Cardiac muscle cell (in vitro differentiated cells and primary cell): ENCODE measurements at places on chromosomes 16 and 17. TPM values are rescaled to one million over a fixed set of nuclear protein-coding genes. Genes with fewer than 3 reads are reported as not detected.

DNA sequence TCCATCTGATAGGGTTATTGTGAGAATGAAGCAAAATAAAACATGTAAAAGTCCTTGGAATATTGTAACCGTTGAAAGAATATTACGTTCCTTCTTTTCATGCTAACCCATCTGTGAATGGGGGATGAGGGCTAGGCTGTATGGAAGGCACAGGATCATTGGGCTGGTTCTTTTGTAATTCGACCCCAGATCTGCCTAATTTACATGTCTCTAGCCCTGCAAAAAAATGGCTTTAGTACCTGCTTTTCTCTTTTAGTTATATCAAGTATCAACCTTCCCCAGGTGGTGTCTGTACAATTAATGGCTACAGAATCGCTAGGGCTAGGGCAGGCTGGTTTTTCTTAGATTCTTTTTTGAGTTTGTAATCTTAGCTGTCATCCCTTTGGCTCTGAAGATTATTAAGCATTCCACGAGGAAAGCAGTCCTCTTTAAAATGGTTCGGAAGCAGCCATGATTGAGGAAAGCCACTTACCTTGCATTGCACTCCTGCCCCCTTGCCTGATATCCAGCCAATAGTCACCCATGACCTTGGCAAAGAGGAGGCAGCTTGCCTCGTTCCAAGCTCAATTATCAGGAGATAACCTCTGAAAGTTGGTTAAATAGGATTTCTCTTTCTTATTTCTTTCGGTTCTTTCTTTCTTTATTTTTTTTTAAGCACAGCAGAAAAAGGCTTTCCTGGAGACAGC lies 153.9 kb upstream of the ZKSCAN2 start:
- H3K27ac ChIP-seq: peak overlapping the region; percentile 34
- DNase-seq: no peak

DNA sequence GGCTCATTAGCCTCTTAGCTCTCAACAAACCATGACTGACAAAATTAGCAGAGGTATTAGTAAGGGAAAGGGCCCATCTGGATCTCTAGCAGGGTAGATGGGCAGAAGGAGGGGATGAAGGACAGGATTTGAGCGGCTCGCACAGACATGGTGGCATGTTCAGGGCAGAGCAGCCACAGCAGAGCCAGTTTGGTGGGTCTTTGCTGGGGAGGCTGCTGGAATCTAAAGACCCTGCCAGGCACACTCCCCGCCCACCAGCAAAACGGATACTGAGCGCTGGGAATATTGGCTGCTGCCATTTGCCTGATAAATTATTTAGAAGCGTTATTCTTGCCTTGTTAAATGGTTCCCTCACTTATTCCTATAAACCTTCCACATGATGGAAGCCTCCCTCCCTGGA lies 20.7 kb upstream of the NAT9 start:
- no peak overlapping the region for H3K4me3 ChIP-seq
- DNase-seq: no peak
- H3K27me3 ChIP-seq: no peaks in the 10 kb centered on the region
- no peak overlapping the region for H3K27ac ChIP-seq

DNA sequence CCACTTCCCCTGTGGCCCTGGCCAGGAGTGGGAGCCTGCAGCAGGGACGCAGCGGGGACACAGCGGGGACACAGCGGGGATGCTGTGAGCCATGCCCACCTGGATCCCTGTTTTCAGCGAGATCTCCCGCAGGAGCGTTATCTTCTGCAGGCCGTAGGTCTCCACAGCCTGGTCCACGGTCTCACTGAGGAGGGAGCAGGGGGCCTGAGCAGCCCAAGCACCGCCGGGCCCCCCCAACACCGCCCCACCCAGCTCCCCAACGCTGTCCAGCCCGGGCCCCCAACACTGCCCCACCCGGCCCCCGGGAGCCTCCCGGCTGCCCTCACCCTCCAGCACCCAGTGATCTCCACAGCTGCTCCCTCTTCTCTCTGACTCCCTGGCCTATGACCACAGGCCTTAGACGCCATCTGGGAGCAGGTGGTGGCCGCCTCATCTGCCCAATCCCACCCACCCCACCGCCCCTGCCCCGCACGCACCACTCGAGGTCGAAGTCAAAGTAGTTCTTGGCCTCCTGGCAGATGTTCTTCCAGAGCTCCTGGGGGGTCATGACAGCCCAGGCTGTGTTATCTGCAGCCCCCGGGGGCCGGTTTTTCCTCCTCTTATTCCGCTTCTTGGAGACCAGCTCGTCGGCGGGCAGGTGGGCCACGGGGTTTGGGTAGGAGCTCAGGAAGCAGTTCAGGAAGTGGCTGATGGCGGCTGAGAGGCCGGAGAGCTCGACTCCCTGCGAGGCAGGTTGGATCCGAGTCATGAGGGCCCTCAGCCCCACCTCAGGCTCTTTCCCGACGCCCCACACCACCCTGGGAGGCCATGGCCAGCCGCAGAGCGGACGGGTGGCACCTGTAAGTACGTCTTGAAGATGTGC lies 17.0 kb downstream of the CLUH start:
- no peak for DNase-seq
- H3K27ac ChIP-seq: no peak overlapping the region
- no peak overlapping the region for H3K4me3 ChIP-seq
- peaks cover 1% of the 10 kb centered on the region for H3K4me1 ChIP-seq
- peaks cover 36% of the 10 kb centered on the region for H3K36me3 ChIP-seq

DNA sequence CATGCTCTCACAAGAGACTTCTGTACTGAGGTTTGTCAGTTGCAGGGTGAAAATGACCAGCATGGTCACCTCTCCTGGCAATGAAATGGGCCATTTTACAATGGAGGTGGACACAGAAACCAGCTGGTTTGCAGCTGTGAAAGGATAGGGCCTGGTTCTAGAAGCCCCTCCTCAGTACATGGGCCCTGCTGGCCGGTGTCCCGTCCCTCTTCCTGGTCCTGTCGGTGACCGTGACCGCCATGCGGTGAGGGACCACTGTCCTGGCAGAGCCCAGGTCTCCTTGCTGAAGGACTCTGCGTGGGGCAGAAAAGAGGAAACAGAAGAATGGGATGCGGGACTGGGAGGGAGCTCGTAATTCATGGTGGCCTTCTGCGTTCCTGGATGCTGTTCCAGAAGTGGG lies 76.0 kb upstream of the ZNF423 start:
- H3K4me1 ChIP-seq: no peaks in the 10 kb centered on the region
- DNase-seq: no peak
- no peaks in the 10 kb centered on the region for H3K36me3 ChIP-seq
- no peaks in the 10 kb centered on the region for H3K27me3 ChIP-seq

DNA sequence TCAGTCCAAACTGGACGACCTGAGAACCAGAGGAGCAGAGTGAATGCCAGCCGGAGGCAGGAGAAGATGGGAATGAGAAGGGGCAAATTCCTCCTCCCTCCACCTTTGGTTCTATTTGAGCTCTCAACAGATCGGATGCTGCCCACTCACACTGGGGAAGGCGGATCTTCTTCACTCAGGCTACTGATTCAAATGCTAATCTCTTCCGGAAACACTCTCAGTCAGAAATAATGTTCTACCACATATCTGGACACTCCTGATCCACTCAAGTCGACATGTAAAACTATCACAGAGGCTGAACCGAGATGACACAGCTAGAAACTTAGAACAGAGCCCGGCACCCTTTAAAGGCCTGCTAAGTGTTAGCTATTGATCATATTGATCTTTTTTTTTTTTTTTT lies 57.4 kb upstream of the GRIN2A start:
- H3K4me3 ChIP-seq: no peak overlapping the region
- no peaks in the 10 kb centered on the region for H3K4me1 ChIP-seq
- H3K27ac ChIP-seq: no peak overlapping the region
- no peaks in the 10 kb centered on the region for H3K27me3 ChIP-seq
- no peak for DNase-seq

DNA sequence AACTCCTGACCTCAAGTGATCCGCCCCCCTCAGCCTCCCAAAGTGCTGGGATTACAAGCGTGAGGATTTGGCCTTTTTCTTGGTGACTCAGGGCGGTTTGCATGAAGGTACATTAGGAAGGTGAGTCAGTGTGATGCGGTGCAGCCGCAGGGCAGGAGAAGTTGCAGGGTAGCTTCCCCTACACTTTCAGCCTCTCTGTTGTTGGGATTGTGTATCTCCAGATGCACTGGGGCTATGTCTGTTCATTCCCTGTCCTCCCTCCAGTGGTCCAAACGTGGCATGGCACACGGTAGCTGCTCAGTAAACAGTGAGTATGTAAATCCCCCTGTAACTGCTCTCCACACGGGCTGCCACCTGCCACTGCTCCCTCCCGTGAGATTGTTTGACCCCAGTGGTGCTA lies 109.1 kb upstream of the CDC42EP4 start:
- peaks cover 27% of the 10 kb centered on the region for H3K36me3 ChIP-seq
- no peak overlapping the region for H3K27ac ChIP-seq
- no peaks in the 10 kb centered on the region for H3K4me1 ChIP-seq
- DNase-seq: peak; percentile 23

- H3K4me1 ChIP-seq: no peaks in the 10 kb centered on the region
- H3K27me3 ChIP-seq: no peaks in the 10 kb centered on the region
- H3K36me3 ChIP-seq: no peaks in the 10 kb centered on the region
- DNase-seq: no peak
- no peak overlapping the region for H3K4me3 ChIP-seq
- H3K27ac ChIP-seq: no peak overlapping the region
Observed at GRCh38 chr16:56923481-56924091, 8.4 kb upstream of the HERPUD1 start.

DNA sequence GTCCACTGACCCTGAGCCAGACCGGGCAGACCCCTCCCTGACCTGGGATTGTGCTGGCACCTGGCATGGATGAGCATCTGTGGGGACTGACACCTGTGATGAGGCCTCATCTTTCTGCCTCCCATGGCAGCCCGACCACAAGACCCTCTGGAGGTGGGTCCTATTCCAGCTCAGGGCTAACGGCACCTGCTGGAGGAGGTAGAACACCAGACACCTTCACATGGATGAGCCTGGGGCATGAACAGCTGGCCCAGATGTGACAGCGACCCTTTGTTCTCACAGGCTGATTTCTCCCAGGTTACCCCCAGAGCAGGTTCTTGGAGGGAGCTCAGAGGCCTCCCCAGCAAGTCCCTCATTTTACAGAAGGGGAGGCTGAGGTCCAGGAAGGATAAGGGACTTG lies 46.4 kb upstream of the PIK3R6 start:
- H3K36me3 ChIP-seq: no peaks in the 10 kb centered on the region
- no peak overlapping the region for H3K27ac ChIP-seq
- peaks cover 10% of the 10 kb centered on the region for H3K27me3 ChIP-seq
- H3K4me3 ChIP-seq: no peak overlapping the region
- no peak for DNase-seq
- no peaks in the 10 kb centered on the region for H3K4me1 ChIP-seq

DNA sequence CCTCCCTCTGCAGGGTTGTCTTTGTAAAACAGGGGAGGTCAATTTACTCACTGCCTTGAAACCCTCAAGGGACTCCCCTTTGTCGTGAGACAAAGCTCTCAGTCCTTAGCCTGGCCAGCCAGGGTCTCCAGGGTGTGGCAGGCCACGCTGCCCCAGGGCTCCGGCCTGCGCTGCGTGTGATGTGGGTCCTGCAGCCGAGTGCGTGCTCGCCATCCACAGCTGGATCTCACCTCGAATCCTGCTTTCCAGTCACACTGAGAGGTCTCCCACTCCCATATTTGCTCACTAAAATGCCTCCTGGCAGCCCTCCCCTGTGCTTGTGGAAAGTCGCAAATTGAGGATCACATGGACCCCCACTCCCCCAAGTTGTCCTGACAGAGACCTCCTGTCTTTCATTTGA lies 10.0 kb upstream of the CLEC18C start:
- H3K36me3 ChIP-seq: peaks cover 7% of the 10 kb centered on the region
- no peak for DNase-seq
- no peaks in the 10 kb centered on the region for H3K4me1 ChIP-seq
- no peaks in the 10 kb centered on the region for H3K27me3 ChIP-seq

- no peak for DNase-seq
- H3K27me3 ChIP-seq: no peaks in the 10 kb centered on the region
- no peak overlapping the region for H3K4me3 ChIP-seq
- H3K27ac ChIP-seq: no peak overlapping the region
Observed at GRCh38 chr17:73803964-73804435, 159.8 kb upstream of the SDK2 start.

- no peak overlapping the region for H3K27ac ChIP-seq
- H3K4me1 ChIP-seq: peaks cover 5% of the 10 kb centered on the region
- H3K27me3 ChIP-seq: peaks cover 39% of the 10 kb centered on the region
- H3K4me3 ChIP-seq: peak overlapping the region; percentile 95
- H3K36me3 ChIP-seq: peaks cover 6% of the 10 kb centered on the region
Observed at GRCh38 chr17:37643869-37644268, 623 bp upstream of the DDX52 start.

GRCh38 chr16:82937926-82938520 lies 311.3 kb downstream of the CDH13 start:
- H3K4me1 ChIP-seq: no peaks in the 10 kb centered on the region
- no peaks in the 10 kb centered on the region for H3K27me3 ChIP-seq
- H3K36me3 ChIP-seq: no peaks in the 10 kb centered on the region
- no peak for DNase-seq

DNA sequence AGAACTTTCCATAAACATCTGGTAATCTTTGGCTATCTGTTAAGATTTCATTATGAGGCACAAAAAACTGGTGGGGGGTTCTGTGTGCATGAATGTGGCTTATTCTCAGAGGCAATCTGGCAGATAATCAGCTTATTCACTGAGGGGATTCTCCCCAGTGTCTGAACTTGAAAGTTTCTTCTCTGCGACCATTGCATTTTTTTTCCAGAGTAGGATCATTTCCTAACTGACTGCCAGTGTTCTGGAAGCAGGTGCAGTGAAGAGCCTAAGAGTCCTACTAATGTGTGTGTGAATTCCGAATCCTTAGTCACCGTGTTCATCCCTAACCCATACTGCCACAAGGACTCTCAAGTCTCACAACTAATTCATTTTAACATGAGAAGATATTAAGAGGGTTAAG lies 64.9 kb upstream of the LRRC37A3 start:
- H3K4me3 ChIP-seq: no peak overlapping the region
- H3K27me3 ChIP-seq: no peaks in the 10 kb centered on the region
- H3K36me3 ChIP-seq: no peaks in the 10 kb centered on the region
- no peak for DNase-seq
- H3K27ac ChIP-seq: no peak overlapping the region

CNTROB gene
- 19.6 and 42.6 TPM in 2 replicates for total RNA-seq

USP6 gene
- total RNA-seq: 0.03 TPM in 1 of 2 replicates, not detected in the other

GCGR gene
- 0.15 TPM in 1 of 2 replicates, not detected in the other for total RNA-seq

C1QTNF1 gene
- 12.5 and 16.4 TPM in 2 replicates for total RNA-seq

PLEKHH3 gene
- 50.3 and 79.1 TPM in 2 replicates for total RNA-seq

TMEM238L gene
- not detected in 2 replicates for total RNA-seq

HEATR9 gene
- not detected in 2 replicates for total RNA-seq

VTN gene
- 4.3 and 5.2 TPM in 2 replicates for total RNA-seq

KCNJ12 gene
- total RNA-seq: 13.4 and 14.0 TPM in 2 replicates

GFAP gene
- 3.5 and 11.0 TPM in 2 replicates for total RNA-seq

ODAD4 gene
- total RNA-seq: 2.6 and 4.5 TPM in 2 replicates
